ENCODE measurements at places on chromosomes 1 and 21.
A peak's percentile ranks its signal among the peaks of the same experiment; 100 is the strongest.

GRCh38 chr1:29279406-29279805, 43.1 kb downstream of the PTPRU start:
- DNase-seq, result no peak

DNA sequence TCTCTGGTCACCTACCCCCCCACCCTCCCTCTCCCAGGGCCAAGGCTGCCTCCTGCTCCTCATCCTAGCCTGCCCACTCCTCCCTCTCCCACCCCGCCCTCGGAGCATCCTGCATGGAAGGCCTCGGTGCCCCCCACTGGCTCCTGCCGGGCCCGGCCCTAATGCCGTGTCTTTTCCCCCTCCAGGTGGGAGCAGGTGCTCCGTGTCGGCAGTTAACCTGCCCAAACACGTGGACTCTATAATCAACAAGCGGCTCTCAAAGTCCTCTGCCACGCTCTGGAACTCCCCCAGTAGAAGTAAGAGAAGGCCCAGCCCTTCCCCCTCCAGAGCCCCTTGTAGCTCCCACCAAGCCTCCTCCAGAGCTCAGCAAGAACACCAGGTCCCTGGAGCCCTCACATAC, 18.8 kb downstream of the MAP7D1 start:
- no peak for DNase-seq

DNA sequence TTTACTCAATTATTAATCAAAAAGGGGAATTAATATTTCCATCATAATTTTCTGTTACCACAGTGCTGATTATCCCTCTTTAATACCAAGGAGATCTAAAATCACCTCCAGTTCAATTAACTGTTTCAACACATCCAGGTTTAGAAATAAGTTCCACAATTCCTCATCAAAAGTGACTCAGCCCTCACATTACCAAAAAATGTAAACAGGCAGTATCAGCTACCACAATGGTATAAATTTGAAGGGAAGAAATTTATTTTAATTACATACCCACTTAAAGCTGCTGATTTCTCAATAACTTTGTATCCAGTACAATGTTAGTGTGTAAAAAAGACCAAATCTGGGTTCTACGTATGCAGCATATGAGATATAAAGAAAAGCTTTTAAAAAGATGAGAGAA, 51.9 kb downstream of the EIF4G3 start:
- peak; percentile 62 for DNase-seq

GRCh38 chr21:29022166-29022565, 2.3 kb upstream of the USP16 start:
- DNase-seq, result peak; percentile 62

DNA sequence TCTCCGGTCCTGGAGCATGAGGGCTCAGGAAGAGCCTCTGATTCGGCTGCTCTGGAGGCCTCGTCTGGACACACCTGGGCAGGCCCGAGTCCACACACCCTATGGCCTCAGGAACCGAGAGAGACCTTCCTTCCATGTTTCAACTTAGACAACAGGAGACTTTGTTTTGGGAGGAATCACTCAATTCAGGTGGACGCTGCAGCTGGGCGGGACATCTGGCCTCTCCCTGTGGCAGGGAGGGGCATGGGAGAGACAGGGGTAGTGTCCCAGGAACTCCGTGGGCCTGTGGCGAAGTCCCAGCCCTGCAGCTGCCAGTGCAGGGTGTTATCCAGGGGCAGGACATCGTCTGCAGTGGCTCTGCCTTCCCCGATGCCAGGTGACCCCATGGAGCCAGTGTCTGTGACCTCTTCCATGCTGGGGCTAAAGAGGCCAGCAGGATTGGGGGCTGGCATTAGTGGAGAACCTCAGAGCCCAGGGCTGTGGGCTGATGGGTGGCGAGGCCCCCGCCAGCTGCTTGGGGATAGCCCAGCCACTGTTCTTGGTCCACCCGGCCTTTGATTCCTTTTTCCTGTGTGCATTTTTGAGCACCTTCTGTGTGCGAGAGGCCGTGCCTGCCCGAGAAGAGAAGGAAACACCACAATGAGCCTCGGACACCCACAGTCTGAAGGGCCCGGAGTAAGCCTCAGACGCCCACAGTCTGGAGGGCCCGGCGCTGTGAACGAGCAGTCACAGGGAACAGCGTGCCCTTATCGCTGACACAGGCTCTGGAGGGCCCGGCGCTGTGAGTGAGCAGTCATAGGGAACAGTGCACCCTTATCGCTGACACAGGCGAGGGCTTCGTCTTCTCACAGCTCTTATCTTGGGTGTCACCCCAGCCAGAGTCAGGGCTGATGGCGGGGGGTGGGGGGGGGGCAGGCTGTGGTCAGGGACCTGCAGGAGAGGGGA, 6.2 kb downstream of the COL18A1 start:
- DNase-seq, result no peak

DNA sequence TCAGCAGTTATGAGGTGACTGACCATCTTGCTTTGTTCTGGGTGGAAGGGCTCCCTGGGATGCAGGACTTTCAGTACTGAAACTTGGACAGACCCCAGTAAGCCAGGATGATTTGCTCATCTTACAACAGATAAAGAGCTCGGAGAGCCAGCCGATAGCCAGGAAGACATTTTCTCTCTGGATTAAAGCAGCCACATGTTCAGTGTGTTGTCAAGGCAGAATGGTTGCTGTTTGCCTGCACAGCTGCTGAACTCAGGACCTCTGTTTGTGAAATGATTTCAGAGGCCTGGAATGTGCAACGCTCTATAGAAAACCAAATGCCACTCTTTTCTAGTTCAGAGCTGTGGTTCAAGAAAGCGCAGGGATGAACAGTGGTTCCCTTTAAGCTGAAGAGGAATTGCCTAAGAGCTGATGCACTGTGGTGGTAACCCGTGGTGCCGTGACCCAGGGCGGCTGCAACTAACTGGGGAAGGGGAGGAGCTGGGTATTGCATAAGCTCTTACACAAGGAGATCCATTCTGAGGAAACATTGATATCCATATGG, 40.7 kb downstream of the CASQ2 start:
- peak; percentile 62 for DNase-seq

DNA sequence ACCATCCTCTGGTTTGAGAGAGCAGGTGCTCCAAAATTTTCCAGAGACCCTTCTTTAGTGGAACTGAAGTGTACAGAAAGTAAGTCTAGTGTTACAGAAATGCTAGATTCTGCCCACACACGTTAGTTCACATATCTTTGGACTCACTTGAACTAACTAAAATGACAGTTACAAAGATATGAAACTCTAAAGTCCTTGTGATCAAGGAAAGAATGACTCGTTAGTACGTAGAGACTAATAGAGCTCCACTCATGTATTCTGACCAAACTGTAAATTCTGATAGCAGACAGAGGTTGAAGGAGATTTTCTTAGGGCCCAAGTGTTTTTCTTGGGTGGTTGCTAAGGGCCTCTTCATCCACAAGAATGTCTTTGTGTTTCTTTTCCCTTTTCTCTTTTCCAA, 491.5 kb upstream of the B3GALT2 start:
- DNase-seq, result no peak

- peak; percentile 37 for DNase-seq
Measured at GRCh38 chr1:111593403-111594305, 25.9 kb upstream of the RAP1A start.

GRCh38 chr21:29170944-29171343, 40.5 kb downstream of the MAP3K7CL start:
- no peak for DNase-seq

DNA sequence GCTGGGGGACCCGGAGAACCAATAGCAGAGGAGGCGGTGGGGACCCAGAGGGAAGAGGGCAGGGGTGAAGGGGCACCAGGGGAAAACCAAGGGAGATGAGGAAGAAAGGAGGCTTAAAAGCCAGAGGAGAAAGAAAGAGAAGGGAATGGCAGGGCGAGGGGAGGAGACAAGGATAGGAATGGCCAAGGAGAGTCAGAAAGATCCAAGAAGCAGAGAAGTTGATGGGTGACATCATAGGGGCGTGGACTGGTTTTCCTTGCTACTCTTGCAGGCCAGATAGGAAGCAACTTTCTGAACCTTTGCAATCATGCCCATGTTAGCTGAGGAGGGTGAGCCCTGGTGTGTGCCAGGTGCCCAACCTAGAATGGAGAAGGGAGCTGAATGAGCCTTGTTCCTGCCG, 5.4 kb downstream of the NPR1 start:
- DNase-seq, result peak; percentile 49

DNA sequence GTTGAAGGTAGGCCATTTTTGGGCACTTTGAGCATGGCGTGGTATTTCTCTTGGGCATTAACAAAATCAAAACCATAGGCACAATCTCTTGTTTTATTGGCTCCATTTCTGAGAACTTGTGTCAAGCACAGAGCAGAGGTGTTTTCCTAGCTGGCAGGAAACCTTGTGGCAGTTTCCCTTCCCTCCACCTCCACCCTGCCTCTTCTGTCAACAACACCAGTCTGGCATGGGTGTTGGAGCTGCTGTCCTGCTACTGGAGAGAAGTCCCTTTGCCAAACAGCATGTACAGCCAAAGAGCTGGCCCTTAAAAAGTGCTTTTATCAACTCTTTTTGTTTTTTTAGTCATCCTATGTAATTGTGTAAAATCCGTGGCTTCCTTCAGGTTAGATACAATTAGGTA, 16.0 kb downstream of the ATP1A1 start:
- DNase-seq, result no peak

- peak; percentile 73 for DNase-seq
Measured at GRCh38 chr1:201149400-201149799, 4.9 kb downstream of the TMEM9 start.

- peak; percentile 48 for DNase-seq
Measured at GRCh38 chr1:153774780-153775457, at the start of gene SLC27A3. Gene SLC27A3, plus strand, starts transcription at chr1:153775407. Its CDS starts 91 bp downstream, at chr1:153775498.

- no peak for DNase-seq
Measured at GRCh38 chr1:112852276-112852675, 103.7 kb downstream of the SLC16A1 start.

DNA sequence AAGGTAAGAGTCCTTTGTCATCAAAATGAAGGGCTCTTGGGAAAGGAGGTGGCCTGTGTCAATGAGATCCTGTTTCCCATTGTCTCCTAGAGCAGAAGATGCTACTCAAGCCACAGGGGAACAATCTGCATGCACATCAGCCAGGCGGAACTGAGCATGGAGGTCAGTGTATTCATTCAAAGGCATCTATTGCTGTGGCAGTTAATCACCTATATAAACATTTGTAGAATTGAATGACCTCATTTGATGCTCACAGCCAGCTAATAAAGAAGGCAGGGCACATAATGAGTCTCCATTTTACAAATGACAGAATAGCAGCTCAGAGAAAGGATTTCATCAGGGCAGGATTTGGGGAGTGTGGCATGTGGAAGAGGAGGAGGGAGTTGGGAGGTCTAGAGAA, 5.7 kb upstream of the FYB2 start:
- no peak for DNase-seq

- no peak for DNase-seq
Measured at GRCh38 chr1:87346130-87346814, 17.6 kb downstream of the LMO4 start.

DNA sequence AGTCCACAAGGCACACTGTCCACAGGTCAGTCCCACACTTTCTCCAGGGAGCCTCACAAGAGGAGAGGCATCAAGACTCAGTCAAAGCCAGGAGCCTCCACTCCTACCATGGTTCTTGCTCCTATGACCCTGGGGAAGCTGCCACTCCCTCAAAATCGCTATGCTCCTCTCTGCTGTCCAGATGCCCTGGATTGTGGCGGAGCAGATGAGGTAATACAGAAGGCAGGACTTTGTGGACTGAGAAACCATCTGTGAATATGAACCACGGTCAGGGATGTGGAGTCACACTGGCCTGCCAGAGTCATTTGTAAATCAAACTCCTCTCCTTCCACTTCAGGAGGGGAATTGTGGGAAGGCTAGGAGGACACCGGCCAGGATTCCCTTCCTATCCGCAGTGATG, 20.6 kb downstream of the VWA5B1 start:
- no peak for DNase-seq

- no peak for DNase-seq
Measured at GRCh38 chr1:151529211-151529702, 10.9 kb upstream of the TUFT1 start.

DNA sequence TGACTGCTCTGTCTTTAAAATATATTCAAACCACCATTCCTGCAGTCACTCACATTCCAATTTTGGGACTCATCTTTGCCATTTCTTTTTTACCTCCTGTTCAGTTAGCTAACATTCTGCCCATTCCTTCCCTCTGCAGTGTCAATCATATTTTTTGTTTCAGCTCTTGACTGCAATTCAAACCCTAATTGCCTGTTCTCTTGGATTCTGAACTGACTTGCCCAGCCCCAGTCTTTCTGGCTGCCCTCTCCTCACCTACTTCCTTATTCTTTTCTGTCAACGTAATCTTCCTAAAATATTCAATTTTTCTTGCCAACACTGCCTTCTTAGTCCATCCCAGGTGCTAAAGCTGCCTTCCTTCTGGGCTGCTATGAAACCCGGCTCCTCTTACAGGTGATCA, 6.1 kb downstream of the PRDM2 start:
- DNase-seq, result no peak

GRCh38 chr1:15027515-15027986, 126.0 kb upstream of the TMEM51 start:
- peak; percentile 49 for DNase-seq

- peak; percentile 78 for DNase-seq
Measured at GRCh38 chr1:241606544-241606943, 33.6 kb downstream of the CHML start.

DNA sequence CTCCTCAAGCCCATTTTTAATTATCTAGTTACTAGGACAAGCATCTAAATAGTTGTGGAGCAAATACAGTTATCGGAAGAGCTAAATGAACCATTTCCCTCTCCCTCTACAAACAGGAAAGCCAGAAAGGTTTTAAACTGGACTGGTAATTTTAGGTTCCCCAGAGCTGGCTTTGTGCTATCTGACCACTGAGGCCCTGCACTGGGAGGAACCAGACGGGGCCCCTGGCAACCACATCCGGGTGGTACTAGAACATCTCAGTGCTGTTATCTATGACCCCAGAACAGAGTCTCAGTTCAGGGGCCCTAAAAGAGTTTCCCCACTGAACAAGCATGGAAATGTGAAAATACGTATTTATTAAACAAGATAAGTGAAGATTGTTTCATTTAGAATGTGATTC, 7.7 kb upstream of the RSPH1 start:
- no peak for DNase-seq

- no peak for DNase-seq
Measured at GRCh38 chr1:42034426-42034825, 115.7 kb upstream of the HIVEP3 start.

- no peak for DNase-seq
Measured at GRCh38 chr21:46663754-46664153, 28.3 kb downstream of the PRMT2 start.

- no peak for DNase-seq
Measured at GRCh38 chr1:153959454-153959853, 1.0 kb upstream of the CRTC2 start.

Measured in ELR (cell line).